Kidney capillary endothelial cell (primary cell): ENCODE measurements at places on chromosomes 7 and 10.

- no peak for DNase-seq
Observed at GRCh38 chr7:139937715-139938114, 108.7 kb downstream of the TBXAS1 start.

DNA sequence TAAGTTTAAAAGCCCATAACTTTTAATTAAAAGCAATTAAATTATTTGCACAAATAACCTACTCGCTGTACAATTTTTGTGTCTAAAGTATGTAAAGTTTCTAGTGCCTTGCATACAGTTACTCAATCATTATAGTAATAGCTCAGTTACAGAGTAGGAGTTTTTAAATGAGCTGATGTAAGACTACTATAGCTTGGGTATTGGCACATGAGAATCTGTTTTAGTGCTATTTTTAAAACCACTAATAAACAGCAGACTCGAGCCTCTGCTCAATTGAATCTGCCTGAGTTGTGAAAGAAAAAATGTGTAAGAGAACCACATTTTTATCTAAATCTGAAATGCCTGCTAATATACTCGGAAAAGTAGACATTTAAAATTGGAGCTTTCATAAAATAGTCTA, 31.1 kb downstream of the CTNNA3 start:
- no peak for DNase-seq

DNA sequence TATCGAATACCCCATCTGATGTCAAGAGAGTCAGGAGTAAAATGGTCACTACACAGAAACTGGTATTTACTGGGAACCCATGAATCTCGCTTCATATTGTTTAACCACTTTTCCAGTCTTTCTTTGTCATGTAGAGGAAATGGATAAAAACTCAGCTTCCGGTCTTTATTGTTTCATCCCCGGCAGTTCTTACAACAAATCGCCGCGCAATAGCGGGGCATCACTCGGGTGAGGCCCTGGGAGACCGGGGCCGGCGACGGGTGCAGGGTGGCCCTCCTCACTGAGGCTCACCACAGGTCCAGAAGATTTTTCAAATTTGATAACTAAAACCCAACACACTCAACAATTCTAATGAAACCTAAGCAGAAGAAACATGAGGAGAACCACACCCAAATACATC, 35.6 kb upstream of the PTPRN2 start:
- DNase-seq, result no peak

GRCh38 chr7:129807863-129808262, 144.9 kb downstream of the UBE2H start:
- DNase-seq, result no peak
